ENCODE measurements at places on chromosomes 16 and 17.

DNA sequence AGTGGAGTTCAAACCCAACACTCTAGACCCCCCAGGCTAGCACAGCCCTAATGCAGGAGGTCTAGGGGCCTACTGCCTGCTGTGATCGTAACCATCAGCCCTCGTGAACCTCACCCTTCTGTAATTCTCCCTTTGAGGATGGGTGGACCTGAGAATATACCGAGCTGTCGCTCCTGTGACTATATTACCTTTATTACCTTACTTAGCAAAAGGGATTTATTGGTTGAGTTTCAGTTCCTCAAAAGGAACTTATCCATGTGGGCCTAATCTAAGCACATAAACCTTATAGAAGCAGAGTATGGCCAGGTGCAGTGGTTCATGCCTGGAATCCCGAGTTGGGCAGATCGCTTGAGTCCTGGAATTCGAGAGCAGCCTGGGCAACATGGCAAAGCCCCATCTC is 19.2 kb upstream of the EMP2 start:
- DNase-seq: no peak

- no peak for DNase-seq
Observed at GRCh38 chr17:45018848-45019711, 32.4 kb downstream of the DCAKD start.

DNA sequence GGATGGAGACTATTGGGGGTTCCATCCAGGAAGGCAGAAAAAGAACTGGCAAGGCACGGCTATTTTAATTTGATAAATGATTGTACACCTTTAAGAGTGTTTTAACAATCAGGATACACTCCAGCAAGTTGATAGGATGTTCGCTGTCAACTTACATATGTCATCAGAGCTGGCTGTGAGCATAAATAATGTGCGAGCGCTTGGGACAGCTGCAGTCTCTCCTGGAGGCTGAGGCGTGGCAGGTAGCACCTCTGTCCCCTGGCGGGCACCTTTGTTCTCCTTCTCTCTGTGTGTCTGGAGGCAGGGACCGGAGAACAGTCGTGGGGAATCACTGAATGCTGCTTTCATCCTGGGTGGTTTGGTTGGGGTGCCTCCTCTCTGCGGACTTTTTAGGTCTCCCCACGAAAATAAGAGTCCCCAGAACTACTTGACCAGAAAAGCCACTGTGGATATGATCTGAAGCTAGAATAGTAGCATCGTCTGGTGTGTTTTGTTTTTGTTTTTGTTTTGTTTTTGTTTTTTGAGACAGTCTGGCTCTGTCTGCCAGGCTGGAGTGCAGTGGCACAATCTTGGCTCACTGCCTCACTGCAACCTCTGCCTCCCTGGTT is 9.4 kb downstream of the BAHCC1 start:
- DNase-seq: no peak

GRCh38 chr16:53726625-53727024 is 22.7 kb downstream of the FTO start:
- DNase-seq: no peak

GRCh38 chr17:323181-323580 is 29.4 kb downstream of the RPH3AL start:
- no peak for DNase-seq

DNA sequence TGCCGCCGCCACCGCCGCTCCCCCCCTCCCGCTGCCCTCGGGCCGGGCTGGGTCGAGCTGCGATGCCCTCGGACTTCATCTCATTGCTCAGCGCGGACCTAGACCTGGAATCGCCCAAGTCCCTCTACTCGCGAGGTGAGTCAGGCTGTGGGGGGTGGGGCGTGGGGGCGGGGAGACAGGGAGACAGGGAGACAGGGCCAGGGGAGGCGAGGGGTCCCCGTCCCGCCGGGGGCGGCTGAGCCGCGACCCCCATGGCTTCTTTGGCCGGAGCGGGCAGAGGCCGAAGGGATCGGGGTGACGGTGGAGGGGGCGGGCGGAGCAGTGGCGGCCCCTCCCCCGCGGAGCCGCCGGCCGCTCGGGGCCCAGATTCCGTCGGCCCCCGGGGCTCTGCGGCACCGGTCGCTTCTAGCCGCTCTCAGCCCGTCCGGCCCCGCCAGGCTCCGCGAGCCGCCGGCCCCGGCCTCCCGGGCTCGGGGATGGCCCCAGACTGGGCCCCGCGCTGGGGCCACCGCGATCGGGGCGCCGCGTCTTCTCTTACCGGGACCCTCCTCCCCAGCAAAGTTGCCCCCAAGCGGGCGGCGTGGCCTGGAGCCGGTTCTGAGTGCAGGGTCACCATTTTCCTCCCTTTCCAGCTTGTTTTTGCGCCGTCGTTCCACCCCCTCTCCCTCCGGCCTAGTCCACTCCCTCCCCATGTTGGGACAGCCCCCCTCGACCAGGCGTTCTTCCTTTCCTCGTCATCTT is 644 bp downstream of the NFAT5 start:
- DNase-seq: no peak

All from stimulated activated CD8-positive, alpha-beta memory T cell treated with anti-CD3 and anti-CD28 coated beads, Interleukin-7, amount 100 ng/mL, for 24 hours (primary cell).